ENCODE measurements at places on chromosomes 12 and 14.

- no peak for DNase-seq
Measured at GRCh38 chr12:49524660-49525324, 14.0 kb upstream of the KCNH3 start.

DNA sequence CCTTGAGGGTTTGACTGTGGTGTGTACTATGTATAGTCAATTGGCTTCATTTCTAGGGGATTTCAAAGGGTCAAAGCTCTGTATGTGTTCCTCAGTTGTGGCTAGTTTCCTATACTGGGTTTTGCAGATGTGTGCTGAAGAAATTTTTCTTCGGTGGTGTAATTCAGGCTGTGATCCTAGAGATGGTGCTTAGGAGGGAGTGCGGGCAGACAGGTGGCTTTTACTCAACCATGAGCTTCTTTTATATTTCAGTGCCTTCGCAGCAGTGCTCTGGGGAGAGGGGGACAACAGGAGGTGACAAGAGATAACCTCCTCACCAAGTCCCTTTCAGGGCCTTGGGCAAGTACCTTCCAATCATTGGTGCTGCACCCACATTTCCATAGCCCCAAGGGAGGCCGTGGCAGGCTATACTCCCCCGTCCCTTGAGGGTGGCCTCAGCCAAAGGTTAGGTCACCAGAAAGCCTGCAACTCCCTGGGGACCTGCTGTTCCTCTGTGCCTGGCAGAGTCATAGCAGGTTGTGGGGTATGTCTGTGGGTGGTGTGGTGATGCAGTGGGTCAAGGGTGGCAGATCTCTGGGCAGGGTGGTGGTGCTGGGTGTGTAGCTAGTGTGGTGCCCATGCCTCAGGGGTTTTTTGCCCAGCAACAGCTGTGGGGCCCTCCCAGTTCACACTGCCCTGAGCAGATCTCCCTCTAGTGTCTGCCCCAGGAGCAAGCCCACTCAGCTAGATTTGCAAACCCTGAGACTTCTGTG, 37.0 kb upstream of the TMX1 start:
- no peak for DNase-seq

DNA sequence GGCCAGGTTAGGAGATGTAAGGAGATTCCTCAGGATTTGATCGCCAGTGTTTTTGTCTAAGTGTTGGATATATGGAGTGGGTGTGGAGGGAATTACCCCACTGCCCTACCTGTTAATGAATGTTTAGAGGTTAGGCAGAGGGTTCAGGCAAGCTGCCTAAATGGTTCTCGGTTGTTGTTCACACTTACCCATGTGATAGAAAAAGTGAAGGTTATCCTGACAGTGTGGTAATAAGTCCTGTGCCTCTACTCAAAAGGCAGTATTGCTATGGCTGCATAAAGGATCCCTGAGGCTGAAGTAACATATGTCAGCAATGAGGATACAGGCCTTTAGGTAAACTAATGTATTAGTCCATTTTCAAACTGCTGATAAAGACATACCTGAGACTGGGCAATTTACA, 112.0 kb downstream of the GPHN start:
- DNase-seq, result no peak

DNA sequence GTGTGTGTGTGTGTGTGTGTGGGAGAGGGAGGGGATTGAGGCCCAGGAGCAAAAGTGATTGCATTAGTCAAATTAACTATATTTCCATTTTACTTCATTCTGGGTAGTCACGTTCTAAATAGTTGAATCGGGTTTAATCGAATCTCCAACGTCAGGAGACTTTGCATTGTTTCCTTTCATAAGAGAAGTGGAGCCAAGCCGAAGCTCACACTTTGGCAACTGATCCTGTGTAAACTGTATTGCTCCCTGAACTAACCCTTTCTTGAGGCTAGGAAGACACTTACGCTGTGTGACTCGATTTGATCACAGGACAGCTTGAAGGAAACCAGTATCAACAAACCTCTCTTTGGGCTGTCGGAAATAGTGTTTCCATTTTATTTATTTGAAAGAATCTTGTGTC, 363.4 kb upstream of the ATP2B1 start:
- no peak for DNase-seq

GRCh38 chr12:124543590-124544310, 23.7 kb downstream of the NCOR2 start:
- no peak for DNase-seq

DNA sequence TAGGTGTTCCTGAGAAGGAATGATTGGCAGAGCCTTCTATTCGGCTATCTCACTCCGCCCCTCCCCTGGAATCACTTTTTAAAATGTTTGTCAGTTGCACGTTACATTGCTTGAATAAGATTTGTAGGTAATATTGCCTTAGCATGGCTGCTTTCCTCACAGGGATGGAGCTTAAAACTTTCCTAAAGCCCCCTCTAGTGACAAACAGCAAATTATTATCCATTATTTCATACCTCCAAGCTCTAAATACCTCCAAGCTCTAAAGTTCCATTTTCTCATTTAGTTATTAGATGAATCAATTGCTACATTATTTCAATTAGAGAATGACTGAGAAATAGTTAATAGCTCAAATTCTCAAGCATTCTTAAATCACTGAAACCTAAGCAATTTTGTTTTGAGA, 5.1 kb upstream of the SPATA7 start:
- DNase-seq, result no peak

GRCh38 chr14:71799841-71800240, 132.4 kb upstream of the RGS6 start:
- DNase-seq, result no peak

Measured in activated T-cell treated with anti-CD3 and anti-CD28 coated beads for 1 hour (primary cell).